Occipital lobe (tissue), 3 donors: ENCODE measurements at places on chromosomes 6 and 20. TPM values are rescaled to one million over a fixed set of nuclear protein-coding genes. Genes with fewer than 3 reads are reported as not detected.

Gene SLC32A1
- total RNA-seq: 6.4 TPM

Gene GSTA2
- not detected for total RNA-seq

Gene GSTA3
- total RNA-seq: not detected

Gene FAM184A
- total RNA-seq: 37.3 TPM

Gene RNF217
- total RNA-seq: 17.8 TPM

Gene PRDM13
- total RNA-seq: not detected

Gene OR14J1
- under 0.01 TPM for total RNA-seq

Gene PPIL1
- 35.7 TPM for total RNA-seq

Gene SLC35B3
- total RNA-seq: 12.0 TPM

Gene PDYN
- total RNA-seq: not detected

Gene SRPK1
- total RNA-seq: 138 TPM

Gene BLOC1S5
- total RNA-seq: 21.2 TPM

Gene GABRR1
- not detected for total RNA-seq

Gene MUCL3
- not detected for total RNA-seq
